ENCODE measurements at places on chromosomes 5 and 9.

DNA sequence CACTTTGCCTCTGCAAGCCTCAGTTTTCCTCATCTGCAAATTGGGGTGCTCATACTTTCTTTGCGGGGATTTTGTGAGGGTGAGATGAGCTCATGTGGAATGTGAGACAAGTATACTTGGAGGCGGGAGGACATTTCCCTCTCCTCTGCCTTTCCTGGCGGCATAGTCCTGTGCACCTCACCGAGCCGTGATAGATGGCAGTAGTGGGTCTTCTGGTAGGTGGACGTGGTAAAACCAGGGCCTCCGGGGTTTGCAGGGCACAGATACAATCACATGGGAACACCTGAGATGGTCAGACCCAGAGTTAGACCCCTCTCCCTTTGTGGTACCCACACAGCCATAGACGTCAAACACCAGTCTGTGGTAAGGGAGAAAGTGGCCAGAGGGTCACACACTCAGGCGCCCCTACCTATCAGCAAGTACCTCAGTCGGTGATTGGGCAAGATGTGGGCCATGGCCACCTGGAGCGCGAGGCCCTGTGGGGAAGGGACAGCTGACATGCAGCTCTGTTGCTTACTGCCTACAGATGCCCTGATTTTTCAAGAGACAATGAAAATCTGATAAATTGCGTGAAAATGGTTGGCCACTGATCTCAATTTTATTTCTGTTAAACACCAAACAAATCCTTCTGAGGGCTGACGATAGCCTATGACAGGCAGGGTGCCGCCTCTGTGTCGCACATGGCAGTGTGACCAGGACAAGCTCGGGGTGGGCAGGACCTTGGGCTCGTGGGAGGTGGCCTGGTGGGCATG, 9.9 kb downstream of the ERGIC1 start:
- no peak for DNase-seq

DNA sequence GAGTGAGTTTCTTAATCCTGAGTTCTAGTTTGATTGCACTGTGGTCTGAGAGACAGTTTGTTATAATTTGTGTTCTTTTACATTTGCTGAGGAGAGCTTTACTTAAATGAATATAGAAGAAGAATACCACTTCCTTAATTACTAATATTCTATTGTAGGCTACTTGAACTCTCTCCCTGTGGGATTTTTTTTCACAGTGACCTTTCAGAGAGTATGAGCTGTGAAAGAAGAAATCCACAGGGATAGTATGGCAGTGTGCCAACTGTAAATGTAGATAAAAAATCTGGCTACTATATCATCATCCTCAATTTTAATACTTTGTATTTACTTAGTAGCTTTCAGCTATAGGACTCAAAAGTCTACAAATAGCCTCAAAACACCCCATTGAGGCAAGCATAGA, 67.3 kb downstream of the COMMD10 start:
- DNase-seq, result no peak

GRCh38 chr5:109053995-109054417, 306.3 kb downstream of the FER start:
- no peak for DNase-seq

DNA sequence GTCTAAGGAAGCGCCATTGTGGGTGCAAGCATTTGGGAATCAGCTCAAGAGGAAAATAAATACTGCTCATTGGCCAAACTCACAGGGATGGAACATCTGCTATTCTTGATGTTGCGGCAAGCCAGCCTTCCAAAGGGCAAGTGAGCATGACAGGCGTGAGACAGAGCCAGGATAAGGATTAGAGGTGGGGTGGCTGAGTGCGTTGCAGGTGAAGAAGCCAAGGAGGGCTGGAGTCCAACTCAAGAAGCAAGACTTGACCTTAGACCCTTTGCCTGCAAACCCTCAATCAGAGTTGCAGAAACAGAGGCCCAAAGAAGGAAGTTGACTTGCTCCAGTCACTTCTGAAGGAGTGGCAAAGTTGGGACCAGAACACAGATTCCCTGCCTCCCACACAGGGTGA, 79.4 kb downstream of the WWC1 start:
- DNase-seq, result no peak

GRCh38 chr5:84724683-84725082, 340.0 kb upstream of the EDIL3 start:
- no peak for DNase-seq

GRCh38 chr9:108775901-108776306, 79.9 kb downstream of the ACTL7B start:
- DNase-seq, result no peak

GRCh38 chr5:83368835-83369234, 102.7 kb upstream of the VCAN start:
- DNase-seq, result peak; percentile 4

DNA sequence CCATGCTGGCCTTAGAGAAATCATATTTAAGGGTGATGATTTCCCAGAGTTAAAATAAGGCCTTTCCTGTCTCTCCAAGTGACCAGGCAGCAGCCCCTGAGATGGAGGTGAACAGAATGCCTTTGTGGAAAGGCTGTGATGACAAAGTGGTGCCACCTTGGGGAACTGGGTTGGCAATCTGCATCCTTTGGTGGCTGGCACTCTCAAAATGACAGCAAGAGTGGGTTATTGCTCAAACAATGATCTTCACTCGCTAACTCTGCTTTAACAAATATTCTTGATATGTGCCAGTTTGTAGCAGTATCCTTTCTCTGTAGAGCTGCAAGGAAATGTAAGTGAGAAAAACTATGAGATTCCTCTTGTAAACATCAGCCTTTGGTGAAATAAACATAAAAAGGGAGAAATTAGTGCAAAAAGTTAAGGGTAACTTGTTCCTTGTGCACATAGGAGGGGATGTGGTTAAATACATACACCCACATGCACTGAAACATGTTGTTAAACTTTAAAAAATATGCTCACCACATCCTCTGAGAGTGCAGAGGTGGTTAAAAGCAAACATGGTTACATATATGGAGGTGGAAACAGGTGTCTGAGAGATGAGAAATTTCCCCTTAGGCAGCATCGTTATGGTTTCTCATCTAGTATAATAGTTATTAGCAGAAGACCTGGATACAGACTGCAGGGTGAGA, 373.4 kb upstream of the CTNND2 start:
- no peak for DNase-seq

DNA sequence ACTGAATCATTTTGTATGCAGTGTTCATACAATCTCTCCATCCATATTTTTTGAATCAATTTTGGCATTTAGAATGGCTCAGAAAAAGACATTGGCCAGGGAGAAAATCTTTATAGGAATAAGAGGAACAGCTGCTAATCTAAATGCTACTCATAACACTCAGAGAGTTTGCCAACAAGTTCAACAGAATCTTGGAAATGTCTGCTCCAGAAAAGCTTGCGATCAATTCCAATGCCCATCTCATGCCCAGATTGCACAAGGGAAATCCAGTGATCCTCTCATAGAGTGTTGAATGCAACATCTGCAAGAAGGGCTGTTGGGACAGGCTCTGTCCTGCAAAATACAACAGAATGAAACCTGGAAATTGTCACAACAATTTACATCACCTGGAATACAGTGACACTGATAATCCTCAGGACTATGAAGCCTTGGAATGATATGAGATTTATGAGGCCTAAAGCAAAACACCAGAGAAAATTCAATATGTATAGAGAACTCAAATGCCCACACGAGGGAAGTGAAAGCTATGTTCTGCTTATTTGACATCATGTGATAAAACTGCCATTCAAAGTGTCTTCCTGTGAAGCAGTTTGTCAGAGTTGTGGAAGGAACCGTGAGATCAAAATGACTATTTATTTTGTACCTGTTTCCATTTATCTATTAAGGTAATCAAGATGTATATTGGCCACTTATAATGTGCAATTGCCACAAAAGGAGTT, 190.1 kb downstream of the PARP8 start:
- DNase-seq, result no peak

GRCh38 chr5:152349683-152350526, 55.2 kb downstream of the NMUR2 start:
- DNase-seq, result no peak

GRCh38 chr5:5700549-5700948, 278.1 kb downstream of the ICE1 start:
- no peak for DNase-seq

- DNase-seq, result no peak
Observed at GRCh38 chr5:153672347-153673090, 182.0 kb downstream of the GRIA1 start.

DNA sequence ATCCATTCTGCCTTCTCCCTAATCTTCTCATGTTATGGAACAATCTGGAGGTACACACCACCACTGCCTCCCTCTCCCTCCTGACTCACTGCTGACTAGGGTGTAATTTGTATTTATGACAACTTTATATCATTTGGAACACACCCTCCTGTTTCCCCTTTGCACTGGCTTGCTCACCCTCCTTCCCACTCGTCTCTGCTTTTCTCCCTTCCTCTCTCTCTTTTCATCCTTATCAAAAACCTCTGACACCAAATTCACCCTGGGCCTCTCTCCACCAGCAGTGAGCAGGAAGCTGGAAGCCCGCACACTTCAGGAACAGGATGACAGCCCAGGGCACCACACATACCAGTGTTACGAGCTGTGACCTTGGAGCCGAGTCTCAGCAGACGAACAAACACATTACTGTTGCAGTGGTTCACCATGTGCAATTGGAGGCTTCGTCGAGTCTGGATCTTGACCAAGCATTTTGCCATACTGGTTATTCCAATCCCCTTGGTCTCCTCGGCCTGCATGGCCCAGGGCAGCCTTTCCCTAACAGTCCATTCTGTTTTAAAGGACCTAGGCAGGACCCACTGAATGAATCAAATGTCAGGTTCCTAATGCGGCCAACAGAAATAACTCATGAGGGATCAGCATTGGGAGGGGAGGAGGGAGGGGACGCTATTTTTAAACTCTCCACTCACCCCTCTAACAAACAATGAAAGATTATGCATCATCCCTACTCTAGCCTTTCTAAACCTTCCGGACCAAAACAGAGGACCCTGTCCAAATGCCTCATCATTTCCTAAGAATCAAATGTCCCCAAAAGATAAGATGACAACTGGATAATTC, 203.9 kb upstream of the RASEF start:
- DNase-seq, result no peak

DNA sequence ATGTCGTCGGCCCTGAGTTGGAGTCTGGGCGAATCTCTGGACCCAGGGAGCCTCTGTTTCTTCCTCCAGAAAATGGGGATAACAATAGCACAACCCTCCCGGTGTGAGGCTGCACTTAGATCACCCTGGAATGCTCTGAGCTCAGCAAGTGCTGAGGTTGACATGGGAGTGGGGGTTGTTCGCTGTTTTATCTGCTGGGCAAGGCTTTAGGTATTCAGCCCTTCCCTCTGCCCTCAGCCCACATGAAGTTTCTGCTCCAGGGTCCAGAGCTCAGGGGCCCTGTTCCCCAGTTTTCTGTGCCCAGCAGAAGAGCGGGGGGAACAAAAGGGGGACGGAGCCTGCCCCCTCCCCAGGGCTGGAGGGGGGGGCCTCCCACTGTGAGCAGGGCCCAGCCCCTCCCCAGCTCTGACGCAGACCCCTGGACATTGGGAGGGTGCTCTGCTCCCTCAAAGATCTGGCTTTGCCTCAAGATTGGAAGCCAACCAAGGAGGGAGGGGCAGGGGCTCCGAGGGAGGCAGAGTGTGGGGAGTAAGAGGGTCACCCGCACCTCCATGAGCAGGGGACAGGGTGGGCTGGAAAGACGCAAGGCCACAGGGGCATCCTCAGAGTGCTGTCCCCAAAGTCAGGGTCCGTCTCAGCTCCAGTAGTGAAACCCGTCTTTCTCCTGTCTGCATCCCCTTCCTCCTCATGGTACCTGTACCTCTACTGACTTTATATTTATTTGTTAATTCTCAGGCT, 215.6 kb downstream of the C9orf50 start:
- DNase-seq, result no peak

DNA sequence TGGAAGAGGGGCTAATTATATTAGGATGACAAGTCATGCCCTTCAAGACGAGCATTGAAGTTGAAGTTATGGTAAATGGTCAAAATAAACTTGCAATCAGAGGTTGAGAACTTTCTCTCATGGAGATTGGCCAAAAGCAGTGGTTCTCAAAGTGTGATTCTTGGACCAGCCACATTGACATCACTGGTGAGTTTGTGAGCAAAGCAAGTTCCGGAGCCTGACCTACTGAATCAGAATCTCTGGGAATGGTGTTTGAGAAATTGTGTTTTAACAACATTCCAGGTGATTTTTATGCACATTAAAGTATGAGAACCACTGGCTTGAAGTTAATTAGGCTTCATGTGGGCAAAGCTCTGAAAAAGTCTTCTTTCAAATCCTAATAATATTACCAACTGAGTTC, 403.5 kb downstream of the ZSWIM6 start:
- no peak for DNase-seq

DNA sequence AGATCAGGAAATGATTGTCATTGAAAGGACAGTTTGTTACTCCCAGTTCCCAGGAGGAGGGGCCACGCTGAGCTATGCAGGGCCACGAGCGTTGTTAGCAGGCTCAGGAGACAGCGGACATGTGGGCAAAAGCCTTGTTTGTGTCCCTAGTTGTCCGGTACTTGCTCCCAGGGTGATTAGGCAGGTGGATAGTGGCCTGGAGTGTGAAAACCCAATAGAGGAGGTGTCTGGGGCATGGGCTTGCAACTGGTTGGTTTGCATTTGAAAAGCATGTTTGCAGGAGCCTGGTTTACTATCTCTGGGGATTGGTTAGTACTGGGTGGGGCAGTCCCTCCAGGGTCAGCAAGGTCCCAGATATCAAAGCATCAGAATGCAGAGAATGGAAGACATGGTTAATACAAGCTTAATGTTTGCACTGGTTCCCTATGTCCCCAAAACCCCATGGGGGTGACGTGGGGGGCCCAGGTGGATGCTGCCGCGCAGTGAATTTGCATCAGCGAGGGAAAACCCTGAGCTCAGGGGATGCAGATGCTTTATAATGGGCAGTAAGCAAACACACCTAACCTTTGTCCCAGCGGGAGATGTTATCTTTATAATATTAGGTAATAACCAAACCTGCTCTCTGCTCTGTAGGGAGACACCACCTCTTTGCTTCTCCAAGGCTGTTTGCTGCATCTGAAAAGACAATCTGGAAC, 39.7 kb downstream of the ROPN1L start:
- no peak for DNase-seq

DNA sequence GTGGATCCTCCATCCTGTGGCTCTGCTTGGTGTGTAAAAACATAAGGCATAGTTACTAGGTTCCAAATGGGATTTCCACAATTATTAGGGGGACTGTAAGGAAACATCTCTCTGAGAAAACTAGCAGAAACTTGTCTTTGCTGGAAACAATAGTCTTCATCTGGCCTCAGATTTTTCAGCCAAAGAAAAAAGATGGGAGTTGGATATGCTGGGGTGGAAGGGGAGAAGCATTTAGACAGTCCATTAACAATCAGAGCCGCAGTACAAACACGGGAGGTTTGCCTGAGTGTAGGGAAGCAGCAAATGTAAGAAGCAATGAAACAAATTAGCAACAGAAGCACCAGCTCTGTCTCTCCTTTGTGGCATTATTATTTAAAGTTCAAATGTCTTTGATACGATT, 402.7 kb upstream of the ZNF608 start:
- DNase-seq, result no peak

GRCh38 chr9:33750307-33750838, 45.0 kb upstream of the PRSS3 start:
- peak; percentile 5 for DNase-seq

DNA sequence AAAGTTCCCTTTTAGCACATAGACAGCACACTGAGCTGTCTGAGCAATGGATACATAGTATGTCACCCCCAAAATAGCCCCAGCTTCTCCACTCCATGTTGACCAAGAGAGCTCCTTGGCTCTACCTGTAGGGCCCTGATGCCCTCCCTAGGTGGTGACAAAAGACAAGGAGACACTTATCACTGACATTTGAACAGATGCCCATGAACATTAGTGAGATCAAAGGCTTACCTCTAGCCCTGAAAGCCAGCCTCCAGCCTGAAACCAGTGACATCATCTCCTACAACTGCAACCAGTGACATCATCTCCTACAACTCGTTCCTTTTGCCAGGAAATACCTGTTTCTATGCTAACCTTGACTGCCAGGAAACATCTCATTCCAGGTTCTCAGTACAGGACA, 122.7 kb downstream of the FSTL4 start:
- no peak for DNase-seq

Measured in CD8-positive, alpha-beta T cell (primary cell).